ENCODE measurements at places on chromosomes 4 and X. TPM values are rescaled to one million over a fixed set of nuclear protein-coding genes. Genes with fewer than 3 reads are reported as not detected.

- H3K4me1 ChIP-seq: no peaks in the 10 kb centered on the region
- H3K27me3 ChIP-seq: no peaks in the 10 kb centered on the region
These were observed 175.3 kb downstream of the MAML3 start for GRCh38 chr4:139978692-139979091.

The GAGE12J gene
- not detected for polyA plus RNA-seq

- no peaks in the 10 kb centered on the region for H3K36me3 ChIP-seq
- H3K27me3 ChIP-seq: peaks cover 41% of the 10 kb centered on the region
- H3K27ac ChIP-seq: no peak overlapping the region
- DNase-seq: no peak
These were observed 106.4 kb downstream of the DHX15 start for GRCh38 chr4:24477919-24478318.

DNA sequence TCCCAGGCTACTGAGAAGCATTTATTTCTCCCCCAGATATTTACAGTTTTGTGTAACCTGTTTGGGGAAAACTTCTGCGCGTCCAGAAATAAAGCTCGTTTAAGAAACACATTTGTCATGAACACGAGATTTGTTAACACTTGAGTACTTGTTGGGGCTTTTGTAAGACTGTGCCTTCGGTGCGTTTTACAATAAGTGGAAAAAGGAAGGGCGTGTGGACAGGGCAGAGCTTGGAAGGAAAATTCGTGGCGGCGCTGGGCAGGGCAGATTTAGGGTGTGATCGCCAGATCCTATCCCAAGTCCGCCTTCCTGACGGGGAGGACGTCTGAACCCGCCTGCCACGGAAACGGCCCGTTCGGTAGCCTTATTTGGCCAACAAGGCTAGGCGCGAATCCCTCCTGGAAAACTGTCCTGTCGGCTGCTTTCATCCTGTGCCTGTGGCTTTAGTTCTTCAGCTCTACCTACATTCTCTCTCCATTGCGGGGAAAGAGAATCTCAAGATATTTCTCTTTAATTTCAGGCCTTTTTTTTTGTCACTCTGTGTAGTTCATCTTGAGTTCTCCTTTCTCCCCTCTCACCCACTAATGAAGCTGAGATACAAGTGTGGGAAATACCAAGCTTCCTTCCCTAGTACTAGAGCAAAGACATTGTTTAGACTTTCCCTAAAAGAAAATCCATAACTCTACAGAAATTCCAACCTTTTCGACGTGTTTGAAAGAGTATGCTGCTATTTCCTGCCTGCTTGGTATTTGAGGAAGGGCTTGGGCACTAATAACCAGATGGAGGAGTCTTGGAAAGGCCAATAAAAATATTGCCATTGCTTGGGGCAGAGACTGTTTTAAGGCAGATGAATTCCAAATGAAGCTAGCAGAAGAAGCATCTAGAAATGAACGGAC is 982 bp downstream of the PDLIM5 start:
- H3K4me1 ChIP-seq: peaks cover 24% of the 10 kb centered on the region
- peaks cover 4% of the 10 kb centered on the region for H3K36me3 ChIP-seq
- peak overlapping the region; percentile 96 for H3K4me3 ChIP-seq
- DNase-seq: peak; percentile 50
- H3K27ac ChIP-seq: peak overlapping the region; percentile 97
- no peaks in the 10 kb centered on the region for H3K27me3 ChIP-seq

DNA sequence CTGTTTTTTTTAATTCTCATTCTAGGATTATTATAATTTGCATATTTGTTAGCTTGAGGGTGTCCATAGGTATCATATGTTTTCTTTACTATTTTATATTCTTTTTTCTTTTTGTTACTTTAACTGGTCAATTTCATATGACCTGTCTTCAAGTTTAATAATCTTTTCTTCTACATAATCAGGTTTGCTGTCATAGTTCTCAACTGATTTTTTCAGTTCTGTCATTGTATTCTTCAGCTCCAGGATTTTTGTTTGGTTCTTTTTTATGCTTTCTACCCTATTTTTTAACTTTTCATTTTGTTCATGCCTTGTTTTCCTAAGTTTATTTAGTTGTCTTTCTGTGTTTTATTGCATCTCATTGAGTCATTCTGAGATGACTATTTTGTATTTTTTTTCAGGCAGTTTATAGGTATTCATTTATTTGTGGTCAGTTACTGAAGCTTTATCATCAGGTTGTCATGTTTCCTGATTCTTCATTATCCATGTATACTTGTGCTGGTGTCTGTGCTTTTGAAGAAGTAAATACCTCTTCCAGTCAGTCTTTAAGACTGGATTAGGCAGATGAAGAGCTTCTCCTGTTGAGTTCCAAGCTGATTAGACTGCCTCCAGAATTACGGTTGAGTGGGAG is 220.3 kb upstream of the VEGFC start:
- H3K27me3 ChIP-seq: no peaks in the 10 kb centered on the region
- no peak overlapping the region for H3K4me3 ChIP-seq
- H3K4me1 ChIP-seq: no peaks in the 10 kb centered on the region

The TMEM271 gene
- polyA plus RNA-seq: 0.58 TPM

- H3K27ac ChIP-seq: peak overlapping the region; percentile 13
- no peaks in the 10 kb centered on the region for H3K36me3 ChIP-seq
- DNase-seq: peak; percentile 59
- H3K4me1 ChIP-seq: peaks cover 2% of the 10 kb centered on the region
- H3K4me3 ChIP-seq: no peak overlapping the region
These were observed 410.9 kb downstream of the PCDH10 start for GRCh38 chr4:133559987-133560386.

DNA sequence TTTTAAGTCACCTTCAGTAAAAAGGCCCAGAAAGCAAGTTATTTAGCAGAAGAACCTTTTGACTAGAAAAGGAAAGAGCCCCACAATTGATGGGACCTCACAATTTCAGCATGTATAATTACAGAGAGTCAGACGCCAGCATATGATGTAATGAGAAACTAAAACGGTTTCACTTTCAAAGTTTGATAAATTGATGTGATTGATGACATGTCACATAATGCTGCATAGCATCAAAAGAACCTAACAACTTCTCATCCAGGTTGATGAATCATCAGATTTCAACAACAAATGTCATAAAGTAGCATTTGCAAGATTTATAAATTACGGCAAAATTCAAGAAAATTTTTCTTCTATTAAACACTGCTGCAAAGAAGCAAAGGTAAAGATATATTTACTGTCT is 3.9 kb upstream of the GAR1 start:
- H3K4me1 ChIP-seq: peaks cover 2% of the 10 kb centered on the region
- H3K27ac ChIP-seq: no peak overlapping the region
- no peaks in the 10 kb centered on the region for H3K27me3 ChIP-seq
- H3K4me3 ChIP-seq: no peak overlapping the region

The TCEAL5 gene
- polyA plus RNA-seq: 6.2 TPM

GRCh38 chr4:185965426-185966384 is 103.3 kb upstream of the TLR3 start:
- no peak overlapping the region for H3K27ac ChIP-seq
- no peaks in the 10 kb centered on the region for H3K27me3 ChIP-seq
- no peaks in the 10 kb centered on the region for H3K36me3 ChIP-seq
- H3K4me3 ChIP-seq: no peak overlapping the region
- H3K4me1 ChIP-seq: no peaks in the 10 kb centered on the region

The TMPRSS11F gene
- not detected for polyA plus RNA-seq

- no peaks in the 10 kb centered on the region for H3K4me1 ChIP-seq
- H3K36me3 ChIP-seq: no peaks in the 10 kb centered on the region
- H3K27ac ChIP-seq: no peak overlapping the region
- no peak overlapping the region for H3K4me3 ChIP-seq
- H3K27me3 ChIP-seq: no peaks in the 10 kb centered on the region
- DNase-seq: no peak
These were observed 234.1 kb downstream of the ANKRD50 start for GRCh38 chr4:124478470-124478869.

Data from large intestine (tissue), 12 donors.